Astrocyte of the spinal cord (primary cell): ENCODE measurements at places on chromosomes 3 and 15.
A peak's percentile ranks its signal among the peaks of the same experiment; 100 is the strongest.

GRCh38 chr15:28125673-28126651 lies 26.8 kb upstream of the OCA2 start:
- peak; percentile 62 for DNase-seq

- peak; percentile 82 for DNase-seq
Measured at GRCh38 chr3:100875239-100875638, 118.0 kb downstream of the ABI3BP start.

DNA sequence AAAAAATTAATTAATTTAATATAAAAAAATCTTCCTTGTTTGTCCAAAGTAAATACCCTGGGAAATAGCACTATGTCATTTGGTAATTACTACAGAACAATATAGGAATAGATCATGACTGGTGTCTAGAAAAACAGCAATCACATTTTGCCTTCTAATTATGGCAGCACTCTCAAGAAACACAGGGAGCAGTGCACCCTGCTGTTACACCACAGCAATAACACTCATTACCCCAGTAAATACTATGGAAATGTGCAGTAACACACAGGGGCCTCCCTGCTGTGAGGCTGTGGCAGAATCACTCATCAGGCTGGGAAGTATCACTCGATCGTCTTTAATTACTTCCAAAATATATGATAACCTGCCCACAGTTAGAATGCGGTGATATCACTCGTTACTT lies 646.0 kb downstream of the TUSC7 start:
- no peak for DNase-seq

DNA sequence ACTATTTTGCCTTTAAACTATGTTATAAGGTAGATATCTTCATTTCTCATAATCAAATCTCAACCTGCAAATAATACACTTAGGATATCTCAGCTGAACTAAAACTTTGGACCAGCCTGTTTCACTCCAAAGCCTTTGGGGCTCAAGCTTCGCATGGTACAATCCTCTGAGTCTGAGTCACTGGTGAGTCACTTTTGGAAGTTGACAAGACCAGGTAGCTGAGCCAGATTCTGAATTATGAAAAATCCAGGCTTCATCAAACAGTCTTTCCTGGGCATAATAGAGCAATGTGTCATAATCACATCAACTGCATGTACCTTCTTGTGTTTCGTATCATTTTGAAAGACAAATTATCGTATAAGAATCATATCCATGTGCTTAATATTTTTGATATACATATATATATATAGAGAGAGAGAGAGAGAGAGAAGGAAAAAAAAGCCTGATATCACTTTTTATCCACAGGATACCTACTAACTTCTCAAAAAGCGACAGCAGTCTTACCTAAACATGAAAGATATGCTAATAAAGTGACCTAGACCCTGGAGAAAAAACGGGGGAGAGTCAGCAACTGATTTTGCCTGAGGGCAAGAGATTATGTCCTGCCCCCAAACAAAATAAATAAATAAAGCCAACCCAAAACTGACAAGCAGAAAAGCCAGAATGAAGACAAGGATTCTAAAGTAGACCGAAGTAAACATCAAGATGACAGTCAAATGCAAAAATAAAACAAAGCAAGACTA lies 263.9 kb upstream of the TGFBR2 start:
- peak; percentile 94 for DNase-seq

DNA sequence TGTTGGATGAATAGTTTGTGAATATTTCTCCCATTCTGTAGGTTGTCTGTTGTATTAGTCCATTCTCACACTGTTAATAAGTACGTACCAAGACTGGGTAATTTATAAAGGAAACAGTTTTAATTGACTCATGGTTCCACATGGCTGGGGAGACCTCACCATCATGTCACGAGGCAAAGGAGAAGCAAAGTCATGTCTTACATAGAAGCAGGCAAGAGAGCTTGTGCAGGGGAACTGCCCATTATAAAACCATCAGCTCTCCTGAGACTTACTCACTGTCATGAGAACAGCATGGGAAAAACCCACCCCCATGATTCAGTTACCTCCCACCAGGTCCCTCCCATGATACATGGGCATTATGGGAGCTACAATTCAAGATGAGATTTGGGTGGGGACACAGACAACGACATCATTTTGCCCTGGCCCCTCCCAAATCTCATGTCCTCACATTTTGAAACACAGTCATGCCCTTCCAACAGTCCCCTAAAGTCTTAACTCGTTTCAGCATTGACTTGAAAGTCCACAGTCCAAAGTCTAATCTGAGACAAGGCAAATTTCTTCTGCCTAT lies 133.2 kb downstream of the LMLN start:
- no peak for DNase-seq

- DNase-seq: no peak
Measured at GRCh38 chr3:70743754-70744153, 431.3 kb upstream of the MDFIC2 start.

- DNase-seq: no peak
Measured at GRCh38 chr3:51968170-51968775, 1.0 kb upstream of the PCBP4 start.

GRCh38 chr15:31374489-31374888 lies 47.9 kb downstream of the KLF13 start:
- no peak for DNase-seq
